Left cardiac atrium (tissue), 4 donors: ENCODE measurements at places on chromosomes 2 and 18.

DNA sequence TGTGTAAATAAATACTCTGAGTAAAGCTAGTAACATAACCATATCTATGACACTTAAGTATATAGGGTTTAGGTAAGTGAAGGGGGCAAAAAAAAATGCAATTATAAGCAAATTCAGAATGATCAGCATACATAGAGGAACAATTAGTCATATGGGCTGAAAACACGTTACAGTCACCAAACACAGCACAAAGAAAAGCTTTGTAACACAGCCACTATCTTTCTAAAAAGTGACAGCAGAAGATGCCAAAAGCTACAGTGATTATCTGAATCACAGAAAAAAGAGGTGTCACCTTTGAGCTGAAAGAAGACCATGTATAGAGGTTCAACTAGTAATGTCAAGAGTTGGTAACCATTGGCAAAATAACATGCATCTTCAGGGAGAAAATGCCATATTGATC lies 115.5 kb downstream of the ERBB4 start:
- DNase-seq, result no peak

GRCh38 chr2:80403081-80403480 lies 98.5 kb upstream of the LRRTM1 start:
- no peak for DNase-seq

GRCh38 chr18:25298853-25299274 lies 53.1 kb downstream of the ZNF521 start:
- peak; percentile 68 for DNase-seq

GRCh38 chr2:64319896-64320295 lies 134.1 kb upstream of the LGALSL start:
- no peak for DNase-seq

DNA sequence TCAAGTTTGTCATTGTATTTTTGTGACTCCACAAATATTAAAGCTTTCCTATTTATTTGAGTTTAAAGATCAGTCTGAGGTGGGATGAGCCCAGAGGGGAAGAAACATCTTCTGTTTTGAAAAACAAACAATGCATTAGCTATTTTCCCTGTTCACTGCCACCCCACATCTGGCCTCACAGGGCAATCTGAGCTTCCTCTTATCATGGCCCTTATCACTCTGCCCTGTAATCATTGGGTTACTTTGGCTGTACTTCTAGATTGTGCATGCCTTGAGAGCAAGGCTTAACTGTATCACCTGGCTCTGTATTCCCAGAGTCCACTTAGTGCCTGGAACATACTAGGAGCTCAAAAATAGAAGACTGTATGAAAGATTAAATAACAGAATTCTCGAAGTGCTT lies 241.6 kb upstream of the NT5C1B start:
- DNase-seq, result no peak

GRCh38 chr2:118221536-118222272 lies 133.4 kb downstream of the INSIG2 start:
- DNase-seq, result no peak

DNA sequence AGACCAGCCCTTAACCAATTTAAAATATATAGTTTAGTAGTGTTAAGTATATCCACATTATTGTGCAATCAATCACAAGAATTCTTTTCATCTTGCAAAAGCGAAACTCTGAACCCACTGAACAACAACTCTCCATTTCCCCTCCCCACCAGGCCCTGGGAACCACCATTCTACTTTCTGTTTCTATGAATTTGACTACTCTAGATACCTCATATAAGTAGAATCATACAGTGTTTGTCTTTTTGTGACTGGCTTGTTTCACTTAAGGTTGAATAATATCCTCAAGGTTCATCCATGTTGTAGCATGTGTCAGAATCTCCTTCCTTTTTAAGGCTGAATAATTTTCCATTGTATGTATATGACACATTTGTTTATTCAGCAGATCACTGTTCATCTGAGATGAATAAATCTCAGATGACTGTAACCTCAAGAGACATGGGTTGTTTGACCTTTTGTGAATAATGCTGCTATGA lies 8.1 kb upstream of the SOS1 start:
- DNase-seq, result no peak

DNA sequence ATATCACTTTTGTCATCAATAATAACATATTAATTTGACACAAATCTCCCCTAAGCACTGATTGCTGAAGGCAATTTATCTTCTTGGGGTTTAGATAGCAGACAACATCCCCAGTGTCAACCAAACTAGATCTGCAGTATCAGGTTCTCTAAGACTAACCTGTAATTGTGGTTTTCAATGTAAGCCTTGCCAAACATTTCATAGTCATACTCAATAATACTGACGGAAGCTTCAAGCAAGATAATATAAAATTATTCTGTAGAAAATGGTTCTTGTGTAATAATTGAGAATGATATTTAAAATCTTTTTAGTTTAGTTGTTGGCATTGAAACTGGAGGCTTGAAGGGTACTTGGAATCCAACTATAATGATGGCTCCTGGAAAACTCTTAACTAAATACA lies 186.3 kb downstream of the RIT2 start:
- no peak for DNase-seq

DNA sequence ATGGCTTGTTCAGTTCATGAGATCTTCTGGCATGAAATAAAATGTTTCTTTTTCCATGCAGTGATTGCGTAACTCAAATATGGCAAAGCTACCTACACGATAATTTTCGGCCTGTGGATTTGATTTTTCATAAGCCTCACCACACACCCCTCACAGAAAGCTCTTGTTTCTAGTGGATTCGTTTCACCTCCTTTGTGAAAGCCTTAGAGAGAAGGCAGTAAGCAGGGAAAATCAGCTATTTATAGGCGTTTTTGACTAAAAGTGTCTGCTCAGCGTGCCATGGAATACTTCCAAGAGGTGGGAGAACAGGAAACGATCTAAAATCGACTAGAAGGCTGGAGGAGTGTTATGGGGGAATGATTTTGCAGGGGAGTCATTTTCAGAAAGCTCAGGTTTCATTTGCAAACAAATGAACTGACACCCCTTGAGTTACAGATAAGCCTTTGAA lies 417.9 kb downstream of the TGIF1 start:
- no peak for DNase-seq

DNA sequence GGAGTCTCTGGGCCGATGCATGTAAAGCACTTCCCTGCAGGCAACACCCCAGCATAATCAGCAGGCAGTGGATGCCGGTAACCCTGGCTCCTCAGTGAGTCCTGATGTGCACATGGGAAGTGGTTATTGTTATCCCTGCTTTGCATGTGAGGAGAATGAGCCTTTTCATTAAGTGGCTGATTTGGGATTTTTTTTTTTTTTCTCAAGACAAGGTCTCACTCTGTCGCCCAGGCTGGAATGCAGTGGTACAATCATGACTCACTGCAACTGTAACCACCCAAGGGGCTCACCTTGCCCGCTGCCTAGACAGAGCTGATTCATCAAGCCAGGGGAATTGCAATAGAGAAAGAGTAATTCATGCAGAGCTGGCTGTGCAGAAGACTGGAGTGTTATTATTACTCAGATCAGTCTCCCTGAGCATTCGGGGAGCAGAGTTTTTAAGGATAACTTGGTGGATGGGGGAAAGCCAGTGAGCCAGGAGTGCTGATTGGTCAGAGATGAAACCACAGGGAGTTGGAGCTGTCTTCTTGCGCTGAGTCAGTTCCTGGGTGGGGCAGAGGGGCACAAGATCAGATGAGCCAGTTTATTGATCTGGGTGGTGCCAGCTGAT lies 95.4 kb downstream of the SOCS6 start:
- DNase-seq, result no peak

DNA sequence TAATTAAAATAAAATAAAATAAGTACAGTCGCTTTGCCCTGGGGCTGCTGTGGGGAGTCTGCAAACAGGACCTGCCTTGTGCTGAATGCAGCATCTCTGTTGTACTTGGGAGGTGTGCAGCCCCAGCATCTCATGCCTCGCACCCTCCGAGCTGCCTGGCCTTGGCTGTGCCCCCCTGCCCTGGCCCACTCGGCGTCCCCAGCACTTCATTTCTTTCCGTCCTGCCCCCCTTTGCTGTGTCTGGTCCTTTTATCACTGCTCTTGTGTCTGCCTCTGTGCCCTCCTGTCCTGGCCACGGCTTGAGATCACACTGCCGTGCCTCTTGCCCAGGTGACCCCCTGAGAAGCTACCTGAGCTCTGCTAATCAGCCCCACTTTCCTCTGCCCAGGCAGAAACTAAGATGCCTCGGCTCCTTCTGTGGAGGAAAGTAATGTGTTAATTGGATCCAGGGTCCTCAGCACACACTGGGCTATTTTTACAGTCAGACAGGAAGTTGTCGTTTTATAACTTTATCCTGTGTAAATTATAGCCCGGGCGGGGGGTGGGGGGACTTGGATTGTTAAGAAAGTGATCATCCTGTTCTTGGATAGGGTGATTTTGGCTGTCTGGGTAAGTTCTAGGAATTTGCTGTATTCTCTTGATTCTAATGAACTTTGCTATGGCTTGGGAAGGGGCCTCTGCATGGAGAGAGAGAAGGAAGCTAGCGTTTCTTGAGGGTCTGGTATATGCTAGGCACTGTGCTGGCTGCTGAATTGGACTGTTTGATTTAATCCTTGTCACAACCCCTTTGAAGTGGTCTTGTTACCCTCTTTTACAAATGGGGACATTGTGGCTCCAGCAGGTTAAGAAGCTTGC lies 69.4 kb downstream of the AGAP1 start:
- no peak for DNase-seq

DNA sequence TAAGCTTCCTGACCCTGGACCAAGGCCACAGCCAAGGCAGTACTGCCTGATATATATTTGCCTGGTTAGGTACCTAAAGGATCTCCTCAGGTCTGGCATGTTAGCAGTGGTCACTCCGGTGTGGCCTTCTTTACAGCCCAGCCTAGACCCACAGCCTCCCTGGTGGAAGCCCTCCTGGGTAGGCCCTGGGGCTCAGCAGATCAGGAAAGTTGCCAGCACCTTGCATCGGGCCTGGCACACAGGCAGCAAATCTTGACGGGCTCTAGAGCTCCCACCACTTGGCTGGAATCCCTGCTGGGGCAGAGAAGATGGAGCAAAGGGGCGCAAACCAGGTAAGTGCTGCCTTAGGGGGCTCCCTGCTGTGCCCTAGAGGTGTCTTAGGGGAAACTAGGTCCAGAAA lies 40.9 kb upstream of the ATP6V1B1 start:
- no peak for DNase-seq

- DNase-seq, result no peak
Measured at GRCh38 chr18:61579581-61579980, 246.4 kb downstream of the CDH20 start.

DNA sequence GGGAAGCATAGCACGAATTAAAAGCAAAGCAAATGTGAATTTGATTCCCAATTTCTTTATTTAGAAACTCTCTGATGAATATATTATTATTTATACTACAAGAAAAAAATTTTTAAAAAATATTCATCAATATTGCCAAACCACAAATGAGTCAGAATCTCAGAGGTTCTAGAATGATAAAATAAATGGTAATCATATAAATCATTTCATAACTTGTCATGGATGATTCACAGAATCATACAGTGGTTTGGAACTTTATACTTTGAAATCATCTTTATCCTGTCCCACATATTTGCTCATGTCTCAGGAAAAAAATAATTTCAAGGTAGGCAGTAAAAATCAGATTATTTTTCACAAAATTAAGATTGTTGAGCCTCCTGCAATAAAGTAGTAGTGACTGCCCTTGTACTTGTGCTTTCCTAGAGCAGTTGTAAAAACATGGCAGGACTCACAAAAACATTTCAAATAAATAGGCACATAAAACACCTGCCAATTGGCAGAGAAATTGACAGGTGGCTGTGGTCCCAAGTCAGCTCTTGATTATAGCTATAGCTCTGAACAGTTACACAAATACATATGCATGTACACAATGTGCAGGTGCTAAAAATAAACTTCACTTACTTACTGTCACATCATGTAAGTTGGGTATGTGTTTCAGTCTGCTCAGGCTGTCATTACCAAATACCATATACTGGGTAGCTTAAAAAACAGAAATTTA lies 273.9 kb upstream of the SESTD1 start:
- DNase-seq, result no peak
